Nephron progenitor cell (in vitro differentiated cells): ENCODE measurements at places on chromosomes 12 and 14.
A peak's percentile ranks its signal among the peaks of the same experiment; 100 is the strongest.

DNA sequence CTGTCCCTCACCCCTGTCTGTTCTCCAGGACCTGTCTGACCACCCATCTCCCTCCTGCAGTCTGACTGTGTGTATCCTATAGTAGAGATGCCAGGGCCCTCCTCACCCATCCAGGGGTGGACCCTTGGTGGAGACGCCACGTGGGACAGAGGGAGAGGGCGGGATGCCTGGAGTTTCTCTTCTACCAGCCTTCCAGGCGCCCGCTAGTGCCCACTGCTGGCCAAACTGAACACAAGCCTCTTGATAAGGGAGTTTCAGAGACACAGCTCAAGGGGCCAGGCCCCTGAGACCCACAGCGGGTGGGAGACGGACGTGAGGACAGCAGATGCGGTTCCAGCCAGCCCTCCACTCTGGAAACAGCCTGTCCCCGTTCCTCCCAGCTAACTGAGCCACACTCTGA is 147.3 kb downstream of the RBM19 start:
- peak; percentile 65 for DNase-seq
- peaks cover 3% of the 10 kb centered on the region for H3K27me3 ChIP-seq
- H3K4me1 ChIP-seq: peaks cover 41% of the 10 kb centered on the region
- H3K4me3 ChIP-seq: no peak overlapping the region

DNA sequence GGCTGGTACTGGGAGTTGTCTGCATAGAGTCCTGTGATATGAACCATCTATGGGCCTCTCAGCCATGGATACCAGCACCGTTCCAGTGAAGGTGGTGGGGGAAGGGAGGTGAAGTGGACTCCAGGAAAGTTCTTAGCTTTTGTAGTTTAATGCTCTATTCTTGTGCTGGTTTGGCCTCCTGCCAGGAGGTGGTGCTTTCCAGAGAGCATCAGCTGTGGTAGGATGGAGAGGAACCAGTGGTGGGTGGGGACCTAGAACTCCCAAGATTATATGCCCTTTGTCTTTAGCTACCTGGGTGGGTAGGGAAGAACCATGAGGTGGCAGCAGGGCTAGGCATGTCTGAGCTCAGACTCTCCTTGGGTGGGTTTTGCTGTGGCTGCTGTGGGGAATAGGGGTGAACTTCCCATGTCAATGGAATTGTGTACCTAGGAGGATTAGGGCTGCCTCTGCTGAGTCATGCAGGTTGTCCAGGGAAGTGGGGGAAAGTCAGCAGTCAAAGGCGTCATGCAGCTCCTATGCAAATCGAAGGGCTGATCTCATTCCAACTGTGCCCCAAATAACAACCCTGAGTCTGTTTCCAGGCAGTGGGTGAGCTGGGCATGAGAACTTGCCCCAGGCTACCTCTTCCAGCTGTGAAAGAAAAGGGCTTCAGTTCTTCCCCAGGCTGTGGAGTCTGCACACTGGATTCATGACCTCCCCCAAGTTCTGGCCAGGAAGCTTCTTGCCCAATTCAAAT is 14.2 kb downstream of the GZMH start:
- H3K36me3 ChIP-seq: no peaks in the 10 kb centered on the region
- H3K27ac ChIP-seq: no peak overlapping the region
- H3K4me3 ChIP-seq: no peak overlapping the region
- H3K27me3 ChIP-seq: no peaks in the 10 kb centered on the region
- DNase-seq: no peak
- H3K4me1 ChIP-seq: no peaks in the 10 kb centered on the region

- H3K4me3 ChIP-seq: no peak overlapping the region
- no peak overlapping the region for H3K27ac ChIP-seq
- DNase-seq: no peak
- peaks cover 10% of the 10 kb centered on the region for H3K4me1 ChIP-seq
Measured at GRCh38 chr14:55901291-55901690, 216.9 kb upstream of the PELI2 start.

DNA sequence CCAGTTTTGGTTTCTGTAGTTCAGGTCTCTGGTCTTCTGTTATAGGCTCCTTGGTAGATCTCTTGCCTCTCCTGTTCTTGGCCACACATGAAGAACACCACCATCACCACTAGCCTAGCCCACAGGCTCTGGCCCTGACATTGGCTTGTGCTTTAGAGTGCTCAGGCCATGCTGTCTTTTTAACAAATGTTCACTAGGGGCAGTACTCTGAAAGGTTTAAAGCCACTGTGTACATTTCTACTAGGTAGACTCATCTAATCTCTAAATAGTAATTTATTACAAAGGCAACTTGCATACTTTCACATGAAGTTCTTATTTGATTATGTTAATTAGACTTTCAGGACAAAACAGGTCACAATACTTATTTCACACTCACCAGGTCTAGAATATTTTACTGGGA is 38.3 kb downstream of the PDE6H start:
- no peak overlapping the region for H3K4me3 ChIP-seq
- H3K4me1 ChIP-seq: peaks cover 10% of the 10 kb centered on the region
- no peak overlapping the region for H3K27ac ChIP-seq
- no peaks in the 10 kb centered on the region for H3K27me3 ChIP-seq

DNA sequence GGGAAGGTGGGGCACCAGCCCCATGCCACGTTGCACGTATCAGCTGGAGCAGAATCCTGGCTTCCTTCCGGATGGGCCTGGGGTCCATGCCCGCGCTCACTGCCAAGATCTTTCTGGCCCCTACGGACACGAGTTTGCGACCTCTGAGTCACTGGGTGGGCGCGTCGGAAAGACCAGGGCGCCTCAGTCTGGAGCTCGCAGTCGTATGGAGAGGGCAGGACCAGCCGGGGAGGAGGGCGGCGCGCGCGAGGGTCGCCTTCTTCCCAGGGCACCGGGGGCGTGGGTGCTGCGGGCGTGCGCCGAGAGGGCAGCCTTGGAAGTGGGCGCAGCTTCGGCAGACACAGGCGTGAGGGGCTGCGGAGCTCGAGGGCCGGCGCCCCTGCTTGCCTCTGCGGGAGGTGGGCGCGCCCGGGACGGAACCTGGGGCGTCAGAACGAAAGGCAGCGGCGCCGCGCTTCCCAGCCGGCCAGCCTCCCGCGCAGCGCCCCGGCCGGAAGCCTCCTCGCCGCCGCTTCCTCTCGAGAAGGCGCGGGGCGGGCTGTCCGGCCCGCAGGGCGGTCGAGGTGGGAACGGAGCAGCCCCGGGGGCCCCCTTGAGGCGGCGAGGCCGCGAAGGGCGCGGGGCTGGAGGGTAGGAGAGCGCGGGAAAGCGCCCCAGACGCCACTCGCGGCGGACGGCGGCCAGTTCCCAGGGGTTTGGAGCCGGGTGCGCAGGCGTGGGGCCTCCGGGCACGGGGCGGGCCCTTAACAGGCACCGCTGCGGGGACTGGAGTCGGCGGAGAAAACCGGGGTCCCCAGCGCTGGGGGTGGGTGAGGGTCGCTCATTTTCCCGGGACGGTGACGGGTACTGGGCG is at the start of gene ARL6IP4:
Gene ARL6IP4, plus strand, starts transcription at position 499 of the 853 bp plus-strand sequence. CDS start 459 bp downstream, outside the sequence.
- peak within 1 kb of the TSS; percentile 92 for H3K4me3 ChIP-seq
- no peaks in the 10 kb centered on the region for H3K27me3 ChIP-seq
- peaks cover 71% of the 10 kb centered on the region for H3K4me1 ChIP-seq
- peak; percentile 67 for DNase-seq
- no peaks in the 10 kb centered on the region for H3K36me3 ChIP-seq

DNA sequence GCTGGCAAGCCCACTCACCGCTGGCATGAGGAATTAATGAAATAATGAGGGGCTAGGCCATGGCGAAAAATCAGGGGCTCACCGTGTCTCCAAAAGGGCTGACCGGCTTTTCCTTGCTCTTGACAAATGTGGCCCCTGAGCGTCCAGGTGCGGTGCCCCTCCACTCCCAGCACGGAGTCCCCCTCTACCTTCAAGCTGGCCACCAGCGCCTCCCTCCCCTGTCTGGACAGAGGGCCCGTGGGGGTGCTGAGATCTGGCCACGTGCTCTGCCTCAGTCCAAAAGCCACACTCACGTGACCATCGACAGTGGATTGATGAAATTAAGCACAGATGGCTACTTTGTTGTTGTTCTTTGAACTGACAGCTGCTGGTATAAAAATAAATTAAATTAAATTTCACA is 78.8 kb upstream of the BCL11B start:
- no peak for DNase-seq
- H3K4me3 ChIP-seq: no peak overlapping the region
- no peaks in the 10 kb centered on the region for H3K36me3 ChIP-seq
- H3K27ac ChIP-seq: no peak overlapping the region

GRCh38 chr12:2963760-2964292 is 4.6 kb downstream of the TEAD4 start:
- peak overlapping the region; percentile 56 for H3K4me3 ChIP-seq
- peaks cover 10% of the 10 kb centered on the region for H3K27me3 ChIP-seq
- peaks cover 14% of the 10 kb centered on the region for H3K36me3 ChIP-seq
- H3K4me1 ChIP-seq: peaks cover 43% of the 10 kb centered on the region
- no peak for DNase-seq
- peak overlapping the region; percentile 48 for H3K27ac ChIP-seq

DNA sequence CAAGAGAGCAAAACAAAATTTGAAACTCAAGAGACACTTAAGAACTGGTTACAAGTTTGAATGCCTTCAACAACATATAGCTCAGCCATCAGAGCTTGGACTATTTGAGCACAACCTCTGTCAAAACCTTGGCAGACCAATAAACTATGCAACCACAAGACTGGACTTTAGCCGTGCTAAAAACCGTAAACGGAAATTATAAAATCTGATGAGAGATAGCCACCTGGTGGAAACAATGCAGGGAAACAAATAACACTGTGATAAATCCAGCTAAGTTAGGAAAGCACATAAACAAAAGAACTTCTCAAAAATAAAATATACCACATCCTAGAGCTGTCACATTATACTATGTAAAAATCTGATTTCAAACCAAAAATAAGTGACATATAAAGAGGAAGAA is 1074.2 kb upstream of the NOVA1 start:
- no peak overlapping the region for H3K4me3 ChIP-seq
- peaks cover 11% of the 10 kb centered on the region for H3K36me3 ChIP-seq
- no peak for DNase-seq
- peaks cover 4% of the 10 kb centered on the region for H3K27me3 ChIP-seq
- H3K27ac ChIP-seq: no peak overlapping the region
- peaks cover 7% of the 10 kb centered on the region for H3K4me1 ChIP-seq

DNA sequence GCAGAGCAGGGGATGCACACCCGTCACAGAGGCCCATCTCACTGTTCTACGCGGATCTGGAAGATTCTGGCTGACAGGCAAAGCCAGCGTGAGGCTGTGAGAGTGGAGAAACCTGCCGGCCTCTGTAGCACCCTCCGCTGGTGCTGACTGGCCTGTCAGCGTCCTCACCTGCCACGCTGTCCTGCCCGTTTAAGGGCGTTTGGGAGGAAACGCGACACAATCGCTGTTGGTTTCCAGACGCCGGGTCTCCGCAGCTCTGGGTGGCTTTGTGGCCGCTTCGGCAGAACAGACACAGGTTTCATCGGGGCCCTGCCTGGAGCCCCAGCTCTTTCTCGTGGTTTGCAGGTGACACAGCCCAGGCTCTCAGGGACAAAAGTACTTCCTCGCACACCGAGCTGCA is 70.6 kb downstream of the NOC4L start:
- peaks cover 50% of the 10 kb centered on the region for H3K27me3 ChIP-seq
- no peak overlapping the region for H3K27ac ChIP-seq
- H3K36me3 ChIP-seq: no peaks in the 10 kb centered on the region
- DNase-seq: no peak
- H3K4me1 ChIP-seq: peaks cover 7% of the 10 kb centered on the region

DNA sequence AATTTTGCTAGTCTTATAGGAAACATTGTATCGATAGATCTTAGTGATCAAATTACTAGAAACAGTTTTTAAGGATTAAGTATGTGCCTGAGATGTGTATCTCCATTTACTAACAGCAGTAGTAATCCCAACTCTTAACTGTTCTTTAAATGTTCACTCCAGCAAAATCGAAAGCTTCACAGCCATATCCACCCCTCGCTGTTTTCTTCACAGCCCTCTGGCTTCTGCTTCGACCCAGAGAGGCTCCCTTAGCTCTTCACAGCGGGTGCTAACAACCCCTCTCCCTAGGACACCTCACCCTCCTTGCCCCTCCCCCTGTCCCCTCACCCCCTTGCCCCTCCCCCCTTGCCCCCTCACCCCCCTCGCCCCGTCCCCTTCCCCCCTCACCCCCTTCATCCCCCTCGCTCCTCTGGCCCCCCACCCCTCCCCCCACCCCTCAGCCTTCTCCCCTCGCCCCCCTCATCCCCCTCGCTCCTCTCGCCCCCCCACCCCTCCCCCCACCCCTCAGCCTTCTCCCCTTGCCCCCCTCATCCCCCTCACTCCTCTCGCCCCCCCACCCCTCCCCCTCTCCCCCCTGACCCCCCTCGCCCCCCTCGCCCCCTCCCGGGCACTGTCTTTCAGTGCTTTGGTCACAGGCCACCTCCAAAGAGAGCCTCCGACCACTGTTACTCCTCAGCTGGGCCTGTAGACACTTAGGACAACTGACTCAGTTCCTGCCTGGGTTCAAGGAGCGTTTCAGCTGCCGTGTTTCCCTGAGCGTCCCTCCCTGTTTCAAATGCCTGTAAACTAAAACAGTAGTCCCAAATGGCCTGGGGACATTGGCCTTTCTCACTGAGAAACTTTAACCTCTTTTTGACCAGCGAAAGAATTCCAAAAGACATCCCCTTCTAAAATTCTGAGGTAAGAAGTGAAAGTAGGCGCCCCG is 46.0 kb upstream of the DYNC1H1 start:
- H3K4me3 ChIP-seq: no peak overlapping the region
- H3K4me1 ChIP-seq: peaks cover 38% of the 10 kb centered on the region
- DNase-seq: no peak
- H3K27ac ChIP-seq: peak overlapping the region; percentile 79

DNA sequence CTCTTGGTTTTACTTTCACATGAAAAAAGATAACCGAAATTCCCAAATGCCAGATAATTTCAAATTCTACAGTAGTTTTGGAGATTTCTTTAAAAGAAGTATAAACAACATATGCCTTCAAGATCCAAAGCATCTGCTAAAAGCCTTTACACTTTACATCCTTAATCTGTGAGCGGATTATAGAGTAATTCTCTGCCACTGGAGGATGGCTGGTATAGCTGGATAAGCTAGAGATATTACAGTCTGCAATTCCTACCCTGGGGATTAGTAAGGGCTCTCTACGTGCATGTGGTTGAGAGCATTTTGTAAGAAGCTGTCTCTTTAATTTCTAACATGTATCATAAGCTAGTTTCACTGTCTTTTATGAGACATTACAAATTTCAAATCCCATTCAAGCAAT is 240.3 kb upstream of the HMGA2 start:
- H3K36me3 ChIP-seq: peaks cover 15% of the 10 kb centered on the region
- DNase-seq: no peak
- H3K4me3 ChIP-seq: no peak overlapping the region
- H3K27ac ChIP-seq: no peak overlapping the region

GRCh38 chr14:73289729-73290128 is 52.4 kb downstream of the PAPLN start:
- peaks cover 40% of the 10 kb centered on the region for H3K36me3 ChIP-seq
- no peak for DNase-seq
- H3K4me1 ChIP-seq: no peaks in the 10 kb centered on the region
- no peak overlapping the region for H3K27ac ChIP-seq
- no peaks in the 10 kb centered on the region for H3K27me3 ChIP-seq

DNA sequence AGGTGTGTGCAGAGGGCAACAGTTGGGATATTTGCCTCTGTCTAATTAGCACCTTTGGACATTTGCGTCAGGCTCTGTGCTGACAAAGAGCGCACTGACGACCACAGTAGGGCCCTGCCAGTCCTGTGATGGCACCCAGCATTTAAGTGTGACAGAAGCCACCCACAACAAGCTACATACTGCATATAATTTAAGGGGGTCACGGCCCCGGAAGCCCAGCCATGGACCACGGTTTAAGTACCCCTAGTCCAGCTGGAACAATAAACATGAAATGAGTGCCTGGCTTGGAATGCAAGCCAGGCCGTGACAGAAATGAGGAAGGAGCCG is 16.8 kb upstream of the DYNC1H1 start:
- H3K36me3 ChIP-seq: no peaks in the 10 kb centered on the region
- H3K27me3 ChIP-seq: peaks cover 42% of the 10 kb centered on the region
- H3K27ac ChIP-seq: peak overlapping the region; percentile 100
- peak overlapping the region; percentile 94 for H3K4me3 ChIP-seq
